Activated CD8-positive, alpha-beta memory T cell treated with anti-CD3 and anti-CD28 coated beads, Interleukin-2, amount 10 ng/mL, durations not matched to agents 7 days and 5 days (primary cell): ENCODE measurements at places on chromosomes 5 and 9. TPM values are rescaled to one million over a fixed set of nuclear protein-coding genes. Genes with fewer than 3 reads are reported as not detected.

The HMMR gene
- 82.2 TPM for total RNA-seq

The CDC25C gene
- total RNA-seq: 14.9 TPM

DNA sequence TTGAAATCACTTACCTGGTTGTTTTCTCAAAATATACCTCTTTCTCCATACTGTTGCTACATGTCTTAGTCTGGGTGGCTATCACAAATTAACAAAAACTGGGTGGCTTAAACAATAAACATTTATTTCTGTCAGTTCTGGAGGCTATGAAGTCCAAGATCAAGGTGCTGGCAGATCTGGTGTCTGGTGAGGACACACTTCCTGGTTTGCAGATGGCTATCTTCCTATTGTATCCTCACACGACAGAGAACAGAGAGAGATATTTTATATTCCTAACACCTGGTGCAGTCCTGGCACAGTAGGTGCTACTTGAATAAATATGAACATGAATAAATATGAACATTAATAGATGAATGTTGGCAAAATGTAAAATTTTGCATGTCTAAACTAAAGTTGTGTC is 164.3 kb upstream of the ACOT12 start:
- H3K27me3 ChIP-seq: no peaks in the 10 kb centered on the region
- peaks cover 17% of the 10 kb centered on the region for H3K4me1 ChIP-seq
- H3K36me3 ChIP-seq: no peaks in the 10 kb centered on the region
- DNase-seq: no peak

GRCh38 chr9:113592876-113593575 is 129.5 kb downstream of the RGS3 start:
- peaks cover 6% of the 10 kb centered on the region for H3K36me3 ChIP-seq
- peaks cover 31% of the 10 kb centered on the region for H3K4me1 ChIP-seq
- no peak overlapping the region for H3K4me3 ChIP-seq
- DNase-seq: no peak

DNA sequence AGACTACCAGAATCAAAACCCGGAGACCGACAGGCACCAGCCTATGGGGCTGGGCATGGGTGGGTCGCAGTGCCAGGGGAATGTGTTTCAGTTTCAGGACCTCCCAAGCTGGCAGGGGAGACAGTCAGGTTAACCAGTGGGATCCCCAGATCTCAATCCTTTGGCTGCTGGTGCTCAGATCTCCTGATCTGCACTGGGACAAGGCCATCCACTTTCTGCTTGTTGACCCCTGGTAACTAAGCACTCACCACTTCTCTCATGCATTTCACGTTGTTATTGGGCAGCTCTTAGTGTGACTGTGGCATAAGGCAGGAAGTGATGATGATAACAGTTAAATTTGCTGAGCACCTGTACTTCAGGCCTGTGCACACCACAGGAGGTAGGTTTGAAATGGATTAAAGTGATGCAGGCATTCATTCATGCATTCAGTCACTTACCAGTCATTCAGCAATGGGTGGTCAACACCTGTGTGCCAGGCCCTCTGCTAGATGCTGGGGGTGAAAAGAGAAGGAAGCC is 42.1 kb upstream of the STXBP1 start:
- no peaks in the 10 kb centered on the region for H3K27me3 ChIP-seq
- peaks cover 4% of the 10 kb centered on the region for H3K36me3 ChIP-seq
- peak overlapping the region; percentile 95 for H3K27ac ChIP-seq
- H3K4me1 ChIP-seq: peaks cover 63% of the 10 kb centered on the region

DNA sequence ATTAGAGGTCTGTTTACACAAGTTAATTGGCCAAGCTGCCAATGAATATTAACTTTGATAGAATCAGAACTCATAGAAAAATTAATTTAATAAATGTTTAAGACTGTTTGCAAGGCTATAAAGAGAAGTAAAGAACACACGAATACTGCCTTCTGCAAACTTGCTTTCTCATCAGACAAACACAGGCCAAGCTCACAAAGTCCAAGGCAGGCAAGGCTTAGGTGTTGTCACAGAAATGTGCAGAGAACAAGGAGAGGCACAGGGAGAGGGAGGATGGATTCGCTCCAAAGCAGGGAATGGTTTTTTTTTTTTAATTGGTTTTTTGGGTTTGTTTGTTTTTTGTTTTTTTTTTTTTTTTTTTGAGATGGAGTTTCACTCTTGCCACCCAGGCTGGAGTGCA is 43.4 kb downstream of the RETREG1 start:
- H3K27me3 ChIP-seq: no peaks in the 10 kb centered on the region
- no peak for DNase-seq
- H3K36me3 ChIP-seq: peaks cover 7% of the 10 kb centered on the region
- H3K4me3 ChIP-seq: no peak overlapping the region
- peaks cover 6% of the 10 kb centered on the region for H3K4me1 ChIP-seq

- H3K27me3 ChIP-seq: no peaks in the 10 kb centered on the region
- no peak overlapping the region for H3K27ac ChIP-seq
- H3K4me1 ChIP-seq: peaks cover 3% of the 10 kb centered on the region
- no peak for DNase-seq
- H3K4me3 ChIP-seq: no peak overlapping the region
Observed at GRCh38 chr9:130181678-130182380, 9.6 kb downstream of the NCS1 start.

DNA sequence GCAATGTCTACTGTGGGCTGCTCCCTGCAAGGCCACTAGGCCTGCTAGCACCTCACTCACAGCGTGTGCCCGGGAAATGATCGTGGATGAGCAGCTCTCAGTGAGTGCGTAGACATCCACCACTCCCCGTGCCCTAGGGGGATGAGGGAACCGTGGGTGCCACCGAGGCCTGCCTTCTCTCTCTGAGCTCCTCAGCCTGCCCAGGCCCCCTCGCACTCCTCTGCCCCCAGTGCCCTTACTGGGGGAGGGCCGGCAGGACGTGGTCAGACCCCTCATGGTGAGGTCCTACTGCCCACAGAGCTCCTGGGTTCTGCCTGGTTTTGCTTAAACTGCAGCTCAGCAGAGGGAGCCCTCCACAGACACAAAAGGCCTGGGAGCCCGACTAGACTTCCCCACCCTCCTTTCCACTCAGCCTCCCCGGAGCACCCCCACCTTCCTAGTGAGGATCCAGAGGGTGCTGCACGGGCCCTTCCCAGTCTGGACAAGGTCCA is 220.0 kb downstream of the CACNA1B start:
- no peaks in the 10 kb centered on the region for H3K4me1 ChIP-seq
- H3K27ac ChIP-seq: no peak overlapping the region
- no peak overlapping the region for H3K4me3 ChIP-seq
- DNase-seq: peak; percentile 35
- H3K27me3 ChIP-seq: no peaks in the 10 kb centered on the region
